ENCODE measurements at places on chromosomes 5 and 9.

DNA sequence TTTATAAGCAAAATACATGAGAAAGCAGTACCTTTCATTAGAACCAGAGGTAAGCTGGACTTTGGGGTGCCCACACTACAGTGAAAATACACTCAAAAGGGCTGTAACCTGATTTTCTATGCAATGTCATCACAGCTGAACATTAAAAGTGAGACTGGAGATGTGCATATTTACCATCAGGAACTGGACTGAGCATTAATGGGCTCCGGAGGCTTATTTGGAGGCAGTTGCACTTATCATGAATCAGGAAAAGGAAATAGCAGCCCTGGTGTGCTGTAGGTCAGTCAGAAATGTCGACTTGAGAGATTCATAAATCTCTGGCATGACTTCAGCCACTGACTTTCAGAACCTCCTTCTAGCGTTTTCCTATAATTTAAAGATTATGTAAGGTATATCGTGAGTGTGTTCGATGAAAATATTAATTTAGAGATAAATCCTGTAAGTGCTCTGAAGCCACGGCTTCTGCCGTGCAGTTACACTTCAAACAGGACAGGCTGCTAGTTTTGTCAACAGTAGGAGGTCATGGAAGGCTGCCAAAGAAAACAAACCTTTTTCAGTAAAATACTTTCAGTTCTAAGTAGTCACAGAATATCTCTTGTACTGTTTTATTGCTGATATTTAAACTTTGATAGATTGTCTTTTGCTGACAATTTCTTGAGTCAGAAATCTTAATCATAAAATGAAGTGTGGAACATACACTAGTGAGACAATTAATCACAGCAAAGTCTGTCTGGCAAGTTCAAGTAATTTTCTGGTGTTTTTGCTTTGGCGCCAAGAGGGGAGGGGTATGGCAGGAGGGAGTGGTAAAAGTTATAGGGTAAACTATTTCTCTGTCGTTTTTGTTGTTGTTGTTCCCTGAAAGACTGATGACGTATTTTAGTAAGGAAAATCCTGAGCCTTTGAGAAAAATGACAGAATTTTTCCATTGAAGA, 939.7 kb downstream of the NR2F1-AS1 start:
- no peak for DNase-seq

DNA sequence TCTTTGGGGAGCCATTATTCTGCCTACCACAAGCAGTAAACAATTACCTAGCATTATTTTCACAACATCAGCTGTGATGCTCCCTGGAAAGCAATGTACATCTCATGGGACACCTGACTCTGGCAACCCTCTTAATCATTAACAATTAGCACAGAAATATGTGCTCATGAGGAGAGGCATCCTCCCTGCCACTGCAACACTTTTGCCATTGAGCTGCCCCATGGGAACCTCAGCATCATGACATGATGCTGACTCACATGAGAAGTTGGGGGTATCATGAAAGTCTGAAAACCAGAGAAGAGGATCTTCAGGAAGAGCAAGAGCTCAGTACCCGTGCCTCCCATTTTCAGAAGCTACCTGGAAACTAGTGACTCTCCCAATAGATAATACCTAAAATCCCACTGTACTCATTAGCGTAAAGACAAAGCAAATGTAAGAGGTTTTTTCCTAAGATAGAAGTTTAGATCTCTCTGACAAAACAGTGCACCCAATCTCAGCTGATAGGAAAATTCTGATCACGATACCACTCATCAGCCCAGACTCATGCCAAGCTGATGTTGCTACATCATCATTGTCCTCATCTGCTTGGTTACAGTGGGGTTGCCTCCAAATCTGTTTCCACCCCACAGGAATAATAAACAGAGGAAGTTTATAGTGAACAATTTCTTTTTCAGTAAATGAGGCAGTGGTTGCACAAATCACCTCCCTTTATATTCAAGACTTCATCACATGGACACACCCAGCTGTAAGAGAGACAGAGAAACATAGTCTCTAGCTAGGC, 244.5 kb downstream of the NR2F1-AS1 start:
- no peak for DNase-seq

DNA sequence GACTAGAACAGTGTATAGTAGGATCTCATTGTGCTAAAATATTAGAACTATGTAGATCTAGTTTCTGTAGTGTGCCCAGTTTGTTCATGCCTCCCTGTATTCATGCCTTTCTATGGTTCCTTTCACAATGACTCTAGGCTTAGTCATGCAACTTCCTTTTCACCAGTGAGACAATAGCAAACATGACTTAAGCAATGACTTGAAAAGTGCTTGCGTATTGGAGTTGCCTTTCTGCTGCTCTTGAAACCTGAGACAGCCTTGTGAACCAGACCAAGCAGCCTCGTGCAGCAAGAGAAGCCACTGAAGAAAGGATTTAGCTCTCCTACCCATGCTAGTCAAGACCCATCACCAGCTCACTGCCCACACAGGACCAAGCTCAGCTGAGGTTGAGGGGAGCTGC, 294.5 kb upstream of the TAS2R1 start:
- DNase-seq, result no peak

- DNase-seq, result peak; percentile 41
Observed at GRCh38 chr9:21812946-21813568, 10.6 kb downstream of the MTAP start.

GRCh38 chr9:38181232-38181631, 112.2 kb upstream of the SHB start:
- no peak for DNase-seq

DNA sequence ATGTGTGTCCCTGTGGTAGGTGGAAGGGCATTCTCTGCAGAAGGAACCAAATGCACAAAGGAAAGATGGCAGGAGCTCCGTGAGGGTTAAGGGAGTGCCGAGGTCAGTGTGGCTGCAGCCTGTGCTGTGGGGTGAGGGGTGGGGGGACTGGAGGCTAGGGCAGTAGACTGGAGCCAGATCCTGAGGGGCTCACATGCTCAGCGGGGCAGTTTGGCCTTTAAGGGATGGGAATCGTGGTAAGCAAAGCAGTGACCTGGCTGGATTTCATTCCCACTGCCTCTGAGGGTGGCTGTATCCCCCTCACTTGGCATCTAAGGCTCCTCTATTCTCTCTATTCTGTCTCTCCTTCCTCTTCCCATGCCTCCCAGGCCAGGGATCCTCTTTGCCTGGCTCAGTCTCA, 15.6 kb downstream of the PITX1 start:
- DNase-seq, result no peak

DNA sequence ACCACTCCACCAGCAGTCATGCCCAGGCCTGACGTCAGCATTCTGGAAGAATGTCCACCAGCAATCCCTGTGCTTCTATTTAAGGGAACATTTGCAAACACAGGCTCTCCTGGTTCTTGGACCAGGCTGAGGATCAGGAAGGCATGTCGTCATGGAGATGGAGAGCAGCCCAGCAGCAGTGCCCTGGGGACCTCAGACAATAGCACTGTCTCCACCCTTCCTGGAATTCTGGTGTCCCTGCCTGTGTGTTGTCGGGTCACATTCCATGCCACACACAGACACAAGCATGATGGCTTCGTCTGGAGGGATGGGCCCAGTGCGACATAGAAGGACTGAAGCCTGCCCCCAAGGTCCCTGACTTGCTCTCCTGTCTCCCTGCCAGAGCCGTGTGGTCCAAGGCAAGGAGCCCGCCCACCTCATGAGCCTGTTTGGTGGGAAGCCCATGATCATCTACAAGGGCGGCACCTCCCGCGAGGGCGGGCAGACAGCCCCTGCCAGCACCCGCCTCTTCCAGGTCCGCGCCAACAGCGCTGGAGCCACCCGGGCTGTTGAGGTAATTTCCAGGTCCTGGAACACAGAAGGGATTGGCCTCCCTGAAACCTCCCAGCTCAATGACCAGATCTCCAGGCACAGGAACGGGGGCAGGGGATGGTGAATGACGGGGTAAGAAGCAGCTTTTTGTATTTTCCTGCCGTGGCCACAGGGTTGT, 43.8 kb downstream of the STOM start:
- DNase-seq, result no peak

DNA sequence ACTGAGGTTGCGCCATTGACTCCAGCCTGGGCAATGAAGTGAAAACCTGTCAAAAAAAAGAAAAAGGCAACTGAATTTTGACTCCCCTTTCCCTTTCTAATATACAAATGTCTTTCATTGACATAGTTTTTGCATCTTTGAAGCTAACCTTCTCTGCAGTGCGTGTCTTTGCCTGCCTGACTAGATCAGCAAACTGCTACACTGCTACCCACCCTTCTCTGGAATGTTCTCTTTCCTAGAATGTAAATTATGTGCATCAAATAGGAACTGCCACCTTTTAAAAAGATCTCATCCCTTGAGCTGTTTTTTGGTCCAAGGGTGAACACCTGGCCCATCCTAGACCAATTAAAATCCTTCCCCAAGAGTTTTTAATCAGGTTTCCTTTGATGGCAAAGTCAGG, 127.6 kb downstream of the SLC28A3 start:
- DNase-seq, result no peak

- no peak for DNase-seq
Observed at GRCh38 chr5:78542321-78542840, 106.2 kb downstream of the LHFPL2 start.

GRCh38 chr5:56514245-56514644, 281.1 kb upstream of the ANKRD55 start:
- no peak for DNase-seq

DNA sequence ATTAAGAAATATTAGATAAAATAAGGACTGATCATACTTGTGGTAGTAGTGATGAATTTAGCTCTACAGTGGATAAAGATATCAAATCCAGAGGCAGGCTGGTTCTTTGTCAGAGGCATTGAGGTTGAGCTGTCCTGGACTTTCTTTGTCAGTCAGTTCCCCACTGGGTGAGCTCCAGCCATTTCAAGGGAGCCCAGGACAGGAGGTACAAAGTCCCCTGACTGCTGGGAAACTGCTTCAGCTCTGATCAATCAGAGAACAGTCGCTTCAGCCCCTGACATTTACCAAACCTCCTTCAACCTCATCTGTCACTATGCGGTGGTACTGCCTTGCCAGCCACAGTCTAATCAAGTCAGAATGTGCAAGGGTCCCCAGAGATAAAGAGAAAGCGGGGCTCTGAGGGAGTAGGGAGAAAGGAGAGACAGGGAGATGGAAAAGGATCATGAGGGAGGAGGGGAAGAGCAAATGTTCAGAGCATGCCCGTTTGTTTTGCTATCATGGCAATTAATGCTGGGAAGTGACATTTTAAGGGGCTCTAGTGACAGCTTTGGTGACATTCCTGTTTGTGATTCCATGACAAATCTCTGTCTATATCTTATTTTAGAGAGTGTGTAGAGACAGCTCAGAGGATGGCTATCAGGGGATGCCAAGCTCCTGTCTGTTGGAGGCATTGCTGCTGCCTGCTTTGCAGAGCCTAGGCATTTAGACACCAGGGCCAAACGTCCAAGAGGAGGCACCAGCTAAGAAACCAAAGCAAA, 223.2 kb downstream of the ASTN2 start:
- no peak for DNase-seq

- no peak for DNase-seq
Observed at GRCh38 chr5:132049093-132049492, 11.4 kb upstream of the IL3 start.

GRCh38 chr5:115699967-115700366, 74.1 kb upstream of the TMED7 start:
- DNase-seq, result no peak

GRCh38 chr5:44935262-44935661, 126.5 kb downstream of the MRPS30 start:
- no peak for DNase-seq

DNA sequence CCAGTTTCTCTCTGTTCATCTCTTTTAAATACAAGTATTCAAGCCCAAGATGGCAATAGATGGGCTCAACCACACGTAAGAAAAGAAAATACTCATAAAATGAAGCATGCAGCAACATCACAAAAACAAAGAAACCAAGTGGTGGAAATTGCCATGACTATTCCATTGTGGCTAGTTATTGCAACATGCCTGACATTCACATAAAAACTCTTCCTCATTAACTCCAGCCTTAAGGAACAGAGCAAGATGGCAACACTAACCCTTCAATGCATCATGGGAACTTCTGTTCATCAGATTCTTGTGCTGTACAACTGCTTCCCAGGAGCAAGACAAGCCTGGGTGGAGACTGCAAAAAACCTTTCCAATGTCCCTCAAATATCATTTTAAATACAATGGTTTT, 1.4 kb upstream of the GLIS3 start:
- no peak for DNase-seq

- DNase-seq, result no peak
Observed at GRCh38 chr9:21653589-21653988, 148.8 kb upstream of the MTAP start.

DNA sequence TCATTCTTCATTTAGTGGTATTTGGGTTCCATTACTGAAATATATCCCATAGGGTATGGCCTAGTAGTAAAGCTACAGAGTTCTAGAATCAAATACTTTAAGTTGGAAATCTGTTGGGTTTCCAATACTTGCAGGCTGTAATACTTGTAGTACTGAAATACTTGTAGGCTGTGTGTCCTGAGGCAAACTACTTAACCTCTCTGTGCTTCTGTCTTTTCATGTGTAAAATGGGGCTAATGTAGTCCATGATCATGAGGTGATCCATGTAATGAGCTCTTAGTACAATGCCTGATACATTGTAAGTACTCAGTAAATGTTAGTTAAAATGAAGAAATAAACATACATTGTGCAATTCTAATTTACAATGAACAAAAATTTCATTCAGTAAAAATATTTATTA, 368.9 kb downstream of the CSNK1G3 start:
- DNase-seq, result no peak

DNA sequence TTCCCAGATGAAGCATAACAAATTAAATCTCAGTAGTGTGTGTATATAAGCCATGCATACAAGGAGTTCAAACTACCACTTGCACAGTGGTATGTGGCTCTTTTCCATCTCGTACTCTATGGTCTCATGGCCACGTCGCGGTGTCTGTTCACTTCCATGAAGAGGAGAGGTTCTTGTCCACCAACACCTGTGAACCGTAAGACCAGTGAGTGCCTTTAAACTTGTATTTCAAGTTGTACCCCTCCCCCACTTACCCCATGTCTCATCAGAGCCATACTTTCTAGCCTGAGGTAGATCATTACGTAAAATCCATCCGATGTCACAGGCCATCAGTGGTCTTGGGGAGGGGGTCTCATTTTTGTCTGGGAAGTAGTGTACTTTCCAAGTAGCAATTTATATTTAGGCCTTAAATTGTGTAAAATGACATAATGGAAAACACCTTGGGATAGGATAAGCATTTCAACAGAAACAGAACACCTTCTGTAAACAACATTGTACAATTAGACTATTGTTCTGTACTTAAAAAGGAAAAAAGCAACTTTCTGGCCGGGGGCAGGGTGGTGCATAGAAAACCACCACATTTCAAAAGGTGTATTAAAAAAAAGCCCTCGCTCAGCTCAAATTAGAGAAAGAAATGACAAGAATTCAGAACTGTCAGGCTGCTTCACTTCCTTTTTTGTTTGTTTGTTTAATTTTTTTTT, 163.0 kb downstream of the SMARCA2 start:
- no peak for DNase-seq

DNA sequence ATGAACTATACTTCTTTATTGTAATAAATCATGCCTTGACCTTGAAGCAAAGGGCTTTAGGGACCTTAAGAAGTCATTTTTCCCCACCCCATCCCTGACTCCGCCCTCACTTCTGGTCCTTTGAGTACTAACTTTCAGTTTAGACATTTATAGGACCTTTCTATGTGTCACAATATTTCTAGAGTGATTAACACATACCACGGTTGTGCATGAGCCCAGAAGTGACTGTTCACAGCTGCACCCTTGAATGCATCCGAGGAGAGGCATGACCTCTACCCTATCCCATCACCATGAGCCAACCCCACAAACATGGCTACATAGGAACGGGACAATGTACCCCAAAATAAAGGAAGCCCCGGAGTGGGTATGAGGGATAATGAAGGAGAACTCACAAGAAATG, 160.3 kb downstream of the HSD17B3 start:
- DNase-seq, result no peak
